A549 treated with CORT108297 at 1 μM for 4 hours (cell line): ENCODE measurements at places on chromosomes 13 and 19. TPM values are rescaled to one million over a fixed set of nuclear protein-coding genes. Genes with fewer than 3 reads are reported as not detected.

THSD8 gene
- 6.2 to 15.8 TPM (median 9.6 TPM) in 4 of 5 replicates, not detected in the other for total RNA-seq

CKM gene
- not detected in 5 replicates for total RNA-seq

GNG8 gene
- not detected in 5 replicates for total RNA-seq

PSG3 gene
- 0.05 to 0.16 TPM (median 0.13 TPM) in 5 replicates for total RNA-seq

PEAK3 gene
- total RNA-seq: not detected in 5 replicates

CLDN10 gene
- total RNA-seq: 0.14 to 0.26 TPM (median 0.20 TPM) in 5 replicates

DHX34 gene
- 28.0 to 38.6 TPM (median 36.9 TPM) in 5 replicates for total RNA-seq

NDUFB7 gene
- total RNA-seq: 158 to 214 TPM (median 202 TPM) in 5 replicates

FCAR gene
- not detected in 5 replicates for total RNA-seq

MPV17L2 gene
- total RNA-seq: 9.1 to 13.1 TPM (median 11.6 TPM) in 5 replicates

RAB8A gene
- 41.9 to 90.5 TPM (median 46.1 TPM) in 5 replicates for total RNA-seq

HPN gene
- 0.05 to 0.09 TPM (median 0.07 TPM) in 5 replicates for total RNA-seq

NLRP7 gene
- not detected in 5 replicates for total RNA-seq

LILRA1 gene
- not detected in 5 replicates for total RNA-seq

C19orf44 gene
- 2.7 to 3.4 TPM (median 3.3 TPM) in 5 replicates for total RNA-seq

SPRYD7 gene
- total RNA-seq: 9.6 to 12.0 TPM (median 9.8 TPM) in 5 replicates

CD79A gene
- total RNA-seq: 0.47 to 1.3 TPM (median 1.0 TPM) in 5 replicates

COX7A1 gene
- not detected in 5 replicates for total RNA-seq

TNFRSF19 gene
- 2.8 to 3.6 TPM (median 3.2 TPM) in 5 replicates for total RNA-seq

ASF1B gene
- total RNA-seq: 32.5 to 34.1 TPM (median 32.8 TPM) in 5 replicates

ISOC2 gene
- 54.6 to 66.3 TPM (median 63.5 TPM) in 5 replicates for total RNA-seq

NLRP11 gene
- total RNA-seq: 0.05 to 0.08 TPM (median 0.06 TPM) in 4 of 5 replicates, not detected in the other

TUBA3C gene
- not detected in 5 replicates for total RNA-seq

LACC1 gene
- total RNA-seq: 2.3 to 3.5 TPM (median 2.4 TPM) in 5 replicates

ZNF8 gene
- total RNA-seq: 0.96 to 1.5 TPM (median 0.97 TPM) in 5 replicates

ZNF524 gene
- 13.4 to 21.2 TPM (median 20.6 TPM) in 5 replicates for total RNA-seq

FKRP gene
- total RNA-seq: 16.7 to 22.8 TPM (median 21.0 TPM) in 5 replicates

KANK3 gene
- 3.1 to 6.2 TPM (median 5.1 TPM) in 5 replicates for total RNA-seq

FLT3 gene
- total RNA-seq: 0.03 TPM in 1 of 5 replicates, not detected in the others

HSD17B14 gene
- 12.0 to 18.1 TPM (median 15.2 TPM) in 5 replicates for total RNA-seq

CABP5 gene
- total RNA-seq: not detected in 5 replicates

SPACA4 gene
- 0.20 TPM in 1 of 5 replicates, not detected in the others for total RNA-seq

C19orf67 gene
- not detected in 5 replicates for total RNA-seq

IGFLR1 gene
- total RNA-seq: 12.9 to 14.2 TPM (median 13.3 TPM) in 5 replicates

PGLYRP2 gene
- total RNA-seq: 0.05 TPM in 1 of 5 replicates, not detected in the others

OR7A5 gene
- not detected in 5 replicates for total RNA-seq

ZNF284 gene
- total RNA-seq: 0.29 to 0.49 TPM (median 0.39 TPM) in 5 replicates

CYP2A7 gene
- not detected in 5 replicates for total RNA-seq

TEAD2 gene
- total RNA-seq: 14.2 to 21.0 TPM (median 17.9 TPM) in 5 replicates

CEACAM21 gene
- not detected in 5 replicates for total RNA-seq

ZNF350 gene
- 3.0 to 6.1 TPM (median 4.7 TPM) in 5 replicates for total RNA-seq

GPR183 gene
- total RNA-seq: not detected in 5 replicates

PCDH17 gene
- 0.01 to 0.04 TPM (median 0.02 TPM) in 4 of 5 replicates, not detected in the other for total RNA-seq

CXCL17 gene
- total RNA-seq: 0.08 to 0.18 TPM in 2 of 5 replicates, not detected in the others

SHD gene
- total RNA-seq: 0.13 to 0.19 TPM in 2 of 5 replicates, not detected in the others

ZNF562 gene
- total RNA-seq: 5.8 to 8.8 TPM (median 6.6 TPM) in 5 replicates

KIR2DL1 gene
- total RNA-seq: not detected in 5 replicates

TTYH1 gene
- 0.07 to 0.27 TPM (median 0.20 TPM) in 3 of 5 replicates, not detected in the others for total RNA-seq

IL4I1 gene
- 0.61 to 1.2 TPM (median 0.96 TPM) in 5 replicates for total RNA-seq
